OCI-LY7 (cell line): ENCODE measurements at places on chromosomes 13 and 19.

GRCh38 chr19:16895467-16896145, 6.8 kb downstream of the F2RL3 start:
- no peak for DNase-seq

- DNase-seq = no peak
These were observed 62.5 kb upstream of the PDX1 start for GRCh38 chr13:27857282-27857681.

- DNase-seq = no peak
These were observed 201.1 kb downstream of the PCDH20 start for GRCh38 chr13:61214551-61214950.

- DNase-seq = no peak
These were observed 30.8 kb upstream of the PEPD start for GRCh38 chr19:33552191-33552927.
